Epithelial cell of proximal tubule (primary cell): ENCODE measurements at places on chromosomes 7 and 10. TPM values are rescaled to one million over a fixed set of nuclear protein-coding genes. Genes with fewer than 3 reads are reported as not detected.

DNA sequence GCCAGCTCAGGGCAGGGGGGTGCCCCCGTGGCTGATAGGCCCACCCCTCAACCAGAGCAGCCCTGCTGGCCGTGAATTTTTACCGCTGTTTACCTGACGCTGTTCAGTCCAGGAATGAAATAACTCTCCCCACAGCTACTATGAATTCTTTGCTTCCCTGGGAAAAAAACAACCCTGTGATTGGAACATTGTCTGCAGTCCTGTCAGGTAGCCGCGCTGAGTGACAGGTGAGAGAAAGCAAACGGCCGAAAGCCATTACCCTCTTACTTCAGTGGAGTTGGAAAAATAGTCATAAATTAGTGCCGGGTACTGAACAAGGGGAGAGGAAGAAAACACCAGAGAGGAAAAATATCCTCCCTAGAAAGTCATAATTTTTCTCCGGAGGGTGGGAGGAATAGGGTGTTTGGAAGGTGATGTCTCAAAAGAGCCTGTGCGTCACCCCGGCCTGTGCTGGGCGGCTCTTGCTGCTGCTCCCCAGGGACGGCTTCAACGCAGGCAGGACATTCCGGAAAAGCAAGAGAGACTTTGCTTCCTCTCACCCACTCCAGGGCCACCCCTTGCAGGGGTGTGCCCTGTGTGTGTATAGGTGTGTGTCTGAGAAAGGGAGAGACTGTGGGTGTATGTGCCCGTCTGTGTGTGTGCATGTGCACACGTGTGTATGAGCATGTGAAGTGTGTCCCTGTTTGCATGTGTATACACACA lies 69.0 kb downstream of the CDH23 start:
- DNase-seq, result no peak

GRCh38 chr7:140322759-140323158 lies 75.6 kb downstream of the SLC37A3 start:
- no peak for DNase-seq

DNA sequence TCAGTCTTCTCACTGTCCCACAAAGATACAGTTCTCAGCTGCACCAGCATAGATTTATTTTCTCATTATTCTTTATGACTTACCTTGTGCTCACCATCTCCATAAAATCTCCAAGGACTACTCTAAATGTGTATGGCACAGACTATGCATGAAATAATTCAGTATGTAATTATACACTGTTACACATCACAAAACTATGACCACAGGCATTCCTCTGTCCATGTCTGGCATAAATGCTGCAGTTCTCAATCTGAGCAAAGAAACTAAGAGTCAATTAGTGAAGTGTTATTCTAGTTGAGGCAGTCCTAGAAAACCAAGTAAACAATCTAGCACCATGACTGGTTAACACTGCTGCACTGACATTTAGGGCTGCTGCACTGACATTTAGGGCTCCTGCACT lies 2.7 kb downstream of the CYCS start:
- DNase-seq, result no peak

DNA sequence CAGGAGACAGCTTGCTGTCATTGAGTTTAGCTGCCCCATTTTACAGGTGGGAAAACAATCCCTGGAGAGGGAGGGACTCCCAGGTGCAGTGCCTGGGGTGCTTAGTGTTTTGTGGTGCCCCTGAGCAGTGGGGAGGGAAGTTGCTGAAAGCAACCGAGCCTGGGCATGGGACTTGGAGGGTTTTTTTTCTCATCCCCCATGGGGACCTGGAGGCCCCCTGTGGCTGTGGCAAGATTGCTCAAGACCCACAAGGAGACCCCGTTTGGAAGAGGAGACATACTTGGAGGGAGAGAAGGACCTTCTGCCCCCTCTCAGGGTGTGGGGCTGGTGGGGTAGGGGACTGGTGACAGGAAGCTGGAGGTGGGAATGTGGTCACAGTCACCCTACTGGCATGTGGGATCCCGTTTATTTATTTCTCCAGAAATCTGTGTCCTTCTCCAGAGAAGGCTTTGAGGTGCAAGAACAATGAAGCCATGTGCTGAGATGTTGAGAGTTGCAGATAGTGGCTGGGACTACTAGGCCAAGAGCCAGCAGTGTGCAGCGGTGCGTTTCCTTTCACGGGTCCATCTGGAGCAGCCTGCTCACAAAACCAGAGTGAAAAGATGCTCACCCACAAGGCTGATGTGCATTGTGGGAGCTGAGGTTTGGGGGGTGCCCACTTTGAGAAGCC lies 21.5 kb downstream of the ZMIZ1 start:
- DNase-seq, result no peak

DNA sequence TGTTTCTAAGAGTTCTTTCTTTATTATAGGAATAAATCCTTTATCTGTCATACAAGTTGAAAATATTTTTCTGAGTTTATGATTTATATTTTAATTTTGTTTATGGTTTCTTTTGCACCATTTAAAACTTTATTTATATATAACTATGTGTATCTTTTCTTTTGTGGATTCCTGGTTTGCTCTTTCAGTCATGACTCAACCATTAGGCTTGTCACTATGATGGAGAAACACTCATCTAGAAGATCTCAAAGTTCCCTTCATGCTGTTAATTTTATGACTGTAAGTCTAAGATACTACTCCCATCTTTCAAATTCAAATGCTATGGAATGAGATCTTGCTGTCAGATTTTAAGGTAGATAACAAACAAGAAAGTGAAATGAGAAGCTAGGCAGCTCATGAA lies 199.5 kb downstream of the INHBA start:
- no peak for DNase-seq

ASAH2 gene
- 0.14 and 0.46 TPM in 2 replicates for total RNA-seq

CYP3A5 gene
- 0.75 TPM in 1 of 2 replicates, not detected in the other for total RNA-seq

MYO3A gene
- 2.4 and 5.0 TPM in 2 replicates for total RNA-seq

KNDC1 gene
- 0.06 and 0.65 TPM in 2 replicates for total RNA-seq

ACBD7 gene
- 1.2 and 1.6 TPM in 2 replicates for total RNA-seq
